CD8-positive, alpha-beta memory T cell (primary cell): ENCODE measurements at places on chromosomes 12 and 14.

- peak overlapping the region; percentile 14 for H3K4me3 ChIP-seq
- H3K27me3 ChIP-seq, result no peaks in the 10 kb centered on the region
- H3K4me1 ChIP-seq, result peaks cover 4% of the 10 kb centered on the region
- DNase-seq, result no peak
- H3K27ac ChIP-seq, result no peak overlapping the region
- no peaks in the 10 kb centered on the region for H3K36me3 ChIP-seq
These were observed 610 bp downstream of the VSIG10 start for GRCh38 chr12:118103201-118103600.

DNA sequence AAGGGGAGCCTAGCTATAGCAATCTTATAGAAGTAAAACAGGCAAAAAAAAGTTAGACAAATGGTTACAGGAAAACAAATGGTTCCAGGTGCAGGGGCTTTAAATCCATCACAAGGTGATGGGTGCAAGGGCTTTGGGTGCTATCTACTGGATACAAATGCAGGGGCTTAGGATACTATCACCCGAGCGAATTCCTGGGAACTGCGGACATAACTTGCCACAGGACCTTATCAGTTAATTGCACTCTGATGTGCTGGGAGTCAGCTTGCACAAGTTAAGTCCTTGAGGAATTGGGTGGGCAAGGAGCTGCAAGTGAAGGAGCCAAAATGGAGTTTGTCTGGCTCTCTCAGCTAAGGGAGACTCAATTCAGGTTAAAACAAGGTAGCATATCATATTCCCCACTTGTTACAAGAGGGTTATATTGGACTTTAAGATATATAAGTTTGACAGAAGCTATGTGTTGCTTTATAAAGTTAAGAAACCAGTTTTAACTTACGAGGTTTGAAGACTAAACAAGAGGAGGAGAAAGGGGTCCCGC lies 115.0 kb upstream of the PZP start:
- H3K27me3 ChIP-seq, result no peaks in the 10 kb centered on the region
- H3K4me1 ChIP-seq, result peaks cover 4% of the 10 kb centered on the region

GRCh38 chr12:109744026-109744425 lies 30.4 kb downstream of the FAM222A start:
- no peaks in the 10 kb centered on the region for H3K27me3 ChIP-seq
- H3K4me1 ChIP-seq, result no peaks in the 10 kb centered on the region
- H3K27ac ChIP-seq, result no peak overlapping the region
- no peak overlapping the region for H3K4me3 ChIP-seq

- H3K36me3 ChIP-seq, result no peaks in the 10 kb centered on the region
- no peak for DNase-seq
- no peak within 1 kb of the TSS for H3K4me3 ChIP-seq
- H3K27me3 ChIP-seq, result no peaks in the 10 kb centered on the region
These were observed at the start of gene PDE3A for GRCh38 chr12:20368114-20368650. TSS of gene PDE3A (plus strand) at chr12:20368537. CDS start at chr12:20369285, 748 bp downstream.

DNA sequence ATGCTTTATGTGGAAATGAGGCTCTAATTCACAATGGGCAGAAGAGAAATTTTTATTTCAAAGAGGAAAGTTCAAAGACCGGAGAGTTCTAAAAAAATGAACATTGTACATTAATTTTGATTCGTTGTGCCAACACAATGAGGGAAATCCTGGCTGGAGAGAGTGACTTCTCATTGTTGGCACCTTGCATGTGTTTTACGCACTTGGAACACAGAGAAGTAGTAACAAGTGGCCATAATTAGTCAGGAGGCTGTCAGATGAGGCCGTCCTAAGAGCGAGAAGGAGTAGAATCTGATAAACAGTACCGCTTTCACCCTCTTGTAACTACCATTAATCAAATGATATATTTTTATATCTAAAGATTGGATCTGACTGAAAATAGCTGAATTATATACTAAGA lies 6.9 kb downstream of the LMO3 start:
- no peaks in the 10 kb centered on the region for H3K4me1 ChIP-seq
- H3K27me3 ChIP-seq, result no peaks in the 10 kb centered on the region
- no peak overlapping the region for H3K27ac ChIP-seq
- H3K4me3 ChIP-seq, result no peak overlapping the region
- DNase-seq, result no peak

- no peaks in the 10 kb centered on the region for H3K27me3 ChIP-seq
- H3K27ac ChIP-seq, result peak overlapping the region; percentile 99
- H3K4me3 ChIP-seq, result peak overlapping the region; percentile 50
- peaks cover 5% of the 10 kb centered on the region for H3K36me3 ChIP-seq
These were observed 670 bp upstream of the PSMA3 start for GRCh38 chr14:58243790-58244555.

DNA sequence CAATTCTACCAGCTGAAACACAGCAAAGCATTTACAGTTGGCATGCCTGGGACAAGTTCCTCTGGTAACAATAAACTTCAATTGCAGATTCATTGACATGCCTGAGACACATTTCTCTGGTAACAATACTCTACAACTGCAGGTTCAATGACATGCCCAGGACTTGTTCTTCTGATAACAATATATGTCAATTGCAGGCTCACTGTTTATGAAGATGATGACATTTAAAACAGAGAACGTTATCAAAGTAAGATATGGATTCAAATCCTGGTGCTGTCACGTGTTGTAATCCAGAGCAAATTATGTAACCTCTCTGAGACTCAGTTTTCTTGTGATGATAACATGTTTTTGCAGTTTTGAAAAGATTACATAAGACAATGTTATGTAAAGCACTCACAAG lies 20.5 kb downstream of the KITLG start:
- no peak overlapping the region for H3K4me3 ChIP-seq
- no peak for DNase-seq
- no peak overlapping the region for H3K27ac ChIP-seq
- H3K27me3 ChIP-seq, result no peaks in the 10 kb centered on the region

DNA sequence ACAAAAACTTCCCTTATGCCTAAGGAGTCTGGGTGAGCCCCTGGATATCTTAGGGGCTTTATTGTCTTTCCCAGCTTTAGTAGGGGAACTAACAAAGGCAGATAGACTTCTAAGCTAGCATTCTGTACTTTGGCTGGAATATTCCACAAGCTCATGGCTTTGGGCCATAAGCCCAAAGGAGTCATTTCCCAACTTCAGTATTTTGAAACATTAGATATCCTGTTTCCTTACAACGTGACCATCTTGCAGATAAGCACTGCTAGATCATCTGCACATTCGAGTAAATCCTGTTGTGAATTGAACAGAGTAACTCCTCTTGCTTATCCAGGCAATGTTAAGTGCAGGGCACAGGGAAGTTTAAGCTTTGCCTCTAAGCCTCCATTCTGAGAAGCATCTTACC lies 70.6 kb upstream of the ACTN1 start:
- H3K4me3 ChIP-seq, result no peak overlapping the region
- H3K4me1 ChIP-seq, result no peaks in the 10 kb centered on the region
- no peak for DNase-seq
- no peaks in the 10 kb centered on the region for H3K27me3 ChIP-seq
- H3K27ac ChIP-seq, result no peak overlapping the region

DNA sequence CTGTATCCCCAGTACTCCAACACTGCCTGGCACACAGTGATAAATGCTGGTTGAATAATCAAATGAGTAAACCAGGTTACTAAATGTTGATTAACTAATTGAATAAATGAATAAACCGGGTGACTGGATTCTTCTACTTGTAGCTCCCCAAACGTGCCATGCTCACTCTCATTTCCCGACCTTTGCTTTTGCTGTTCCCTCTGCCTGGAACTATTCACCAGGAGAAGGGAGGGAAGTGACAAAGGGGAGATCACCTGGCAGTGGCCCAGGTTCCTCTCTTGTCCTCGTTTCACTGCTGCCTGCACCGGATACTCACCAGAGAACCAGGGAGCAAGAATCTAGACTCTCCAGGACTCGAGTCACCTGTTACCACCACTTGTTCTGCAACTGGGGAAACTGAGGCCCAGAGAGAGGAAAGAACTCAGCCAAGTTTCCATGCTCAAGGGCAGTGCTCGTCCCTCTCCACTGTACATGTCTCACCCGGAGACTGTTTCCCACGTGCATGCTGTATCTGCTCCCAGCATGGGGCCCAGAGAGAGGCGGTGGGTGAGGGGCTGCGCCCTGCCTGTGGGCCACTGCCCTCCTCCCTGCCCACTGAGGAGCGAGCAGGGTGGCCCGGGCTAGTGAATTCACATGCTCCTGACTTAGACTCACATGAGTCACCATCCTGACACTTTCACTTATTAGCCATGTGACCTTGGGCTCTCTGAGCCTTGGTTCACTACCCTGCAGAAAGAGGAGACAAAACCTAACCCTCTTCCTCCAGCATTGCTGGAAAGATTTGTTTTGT lies 17.7 kb upstream of the POP5 start:
- no peaks in the 10 kb centered on the region for H3K36me3 ChIP-seq
- no peak overlapping the region for H3K27ac ChIP-seq
- no peaks in the 10 kb centered on the region for H3K4me1 ChIP-seq
- H3K27me3 ChIP-seq, result no peaks in the 10 kb centered on the region
- no peak for DNase-seq
- H3K4me3 ChIP-seq, result no peak overlapping the region

DNA sequence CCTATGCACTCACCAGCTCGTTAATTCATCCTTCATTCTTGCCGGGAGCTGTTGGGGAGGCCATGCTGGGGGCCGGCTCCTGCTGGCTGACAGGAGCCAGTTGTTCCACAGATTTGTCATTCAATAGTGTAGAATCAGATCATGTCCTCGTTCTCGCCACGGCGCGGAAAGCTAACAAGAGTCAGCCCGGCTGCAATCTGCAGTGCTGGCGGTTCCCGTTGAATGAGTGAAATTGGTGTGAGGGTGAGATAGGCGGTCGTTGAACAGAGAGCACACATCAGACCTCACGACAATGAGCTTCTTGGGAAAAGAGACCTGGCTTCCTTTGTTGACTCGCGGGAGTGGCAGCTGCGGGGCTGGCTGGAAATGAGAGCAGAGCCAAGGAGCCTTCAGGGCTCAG lies 57.5 kb downstream of the KIF26A start:
- no peak overlapping the region for H3K27ac ChIP-seq
- no peaks in the 10 kb centered on the region for H3K27me3 ChIP-seq
- no peaks in the 10 kb centered on the region for H3K4me1 ChIP-seq
- DNase-seq, result no peak

DNA sequence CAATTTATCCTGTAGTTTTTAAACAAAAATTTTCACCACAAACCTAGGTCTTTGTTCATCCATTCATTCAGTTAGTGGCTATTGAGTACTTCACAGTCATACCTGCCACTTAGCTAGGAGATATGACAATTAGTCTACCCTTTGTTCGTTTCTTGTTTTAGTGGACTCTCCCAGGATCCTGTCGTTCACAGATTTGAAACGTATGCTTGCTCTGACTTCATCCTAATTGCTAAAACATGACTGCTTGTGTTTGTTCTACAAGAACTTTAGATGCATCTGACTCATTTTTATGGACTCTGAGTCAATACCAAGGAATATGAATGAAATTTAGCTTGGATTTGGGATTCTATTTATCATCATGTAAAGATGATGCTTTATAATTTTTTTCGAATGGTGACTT lies 69.5 kb downstream of the TBC1D30 start:
- no peaks in the 10 kb centered on the region for H3K27me3 ChIP-seq
- no peaks in the 10 kb centered on the region for H3K4me1 ChIP-seq
- H3K27ac ChIP-seq, result no peak overlapping the region
- H3K4me3 ChIP-seq, result no peak overlapping the region
- no peak for DNase-seq
- no peaks in the 10 kb centered on the region for H3K36me3 ChIP-seq

DNA sequence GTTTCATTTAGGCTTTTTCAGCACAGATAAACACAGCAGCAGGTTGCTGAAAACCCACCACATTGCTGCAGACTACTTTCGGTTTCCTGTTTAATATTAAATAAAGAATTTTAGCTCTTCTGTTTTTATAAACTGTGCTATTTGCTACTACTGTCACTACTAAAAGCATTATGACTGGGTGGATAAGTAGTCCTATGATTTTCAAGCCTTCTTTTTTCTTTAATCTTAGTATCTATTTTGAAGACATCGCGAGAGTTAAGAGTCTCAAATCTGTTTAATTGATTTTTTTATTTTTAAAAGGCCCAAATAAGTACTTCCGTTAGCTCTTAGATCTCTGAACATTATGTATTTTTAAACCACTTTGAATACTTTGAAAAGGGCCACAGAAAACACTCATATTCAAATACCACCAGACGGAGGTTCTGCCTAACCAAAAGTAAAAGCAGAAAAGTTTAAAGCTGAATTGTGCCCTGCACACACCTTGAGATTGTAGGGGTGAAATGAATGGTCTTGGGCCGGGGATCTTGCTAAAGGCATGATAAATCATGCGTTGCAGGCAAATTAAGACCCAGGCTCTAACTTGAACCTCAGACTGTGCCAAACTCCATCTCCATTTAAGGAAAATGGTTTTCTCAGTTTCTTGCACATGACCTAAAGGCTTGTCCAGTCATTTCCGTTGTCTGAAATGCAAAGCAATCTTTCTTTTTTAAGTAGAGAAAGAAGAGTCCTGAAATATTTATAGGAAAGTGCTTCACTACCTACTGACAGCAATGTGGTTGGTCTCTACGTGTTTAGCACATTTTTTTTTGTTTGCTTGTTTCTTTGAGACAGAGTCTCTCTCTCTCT lies 13.6 kb upstream of the FOXN3 start:
- H3K36me3 ChIP-seq, result no peaks in the 10 kb centered on the region
- peak overlapping the region; percentile 43 for H3K4me3 ChIP-seq
- peak; percentile 80 for DNase-seq
- H3K4me1 ChIP-seq, result peaks cover 30% of the 10 kb centered on the region

GRCh38 chr14:38696925-38697324 lies 406.1 kb downstream of the SEC23A start:
- no peak for DNase-seq
- H3K27ac ChIP-seq, result no peak overlapping the region
- H3K4me3 ChIP-seq, result no peak overlapping the region
- H3K27me3 ChIP-seq, result no peaks in the 10 kb centered on the region
